ENCODE measurements at places on chromosomes 16 and 17.

DNA sequence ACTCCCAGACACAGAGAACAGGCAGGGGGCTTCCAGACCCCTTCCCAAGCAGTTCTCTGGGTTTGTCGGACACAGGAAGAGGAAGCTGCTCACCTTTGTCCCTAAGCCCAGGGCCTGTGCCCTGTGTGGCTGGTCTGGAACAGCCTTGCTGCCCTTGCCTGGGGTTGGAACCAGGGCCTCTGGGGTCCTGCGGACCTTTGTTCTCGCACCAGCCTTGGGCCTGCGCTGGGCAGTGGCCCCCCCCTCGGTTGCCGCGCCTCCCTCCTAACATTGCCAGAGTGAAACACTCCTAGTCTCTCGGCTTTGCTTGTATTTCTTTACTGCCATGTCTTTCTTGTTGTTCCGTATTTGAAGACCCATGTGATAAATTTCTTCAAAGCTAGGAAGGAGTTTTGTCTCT, 8.5 kb upstream of the IL17C start:
- DNase-seq, result no peak

GRCh38 chr17:57114085-57114673, 29.1 kb downstream of the AKAP1 start:
- DNase-seq, result peak; percentile 78

GRCh38 chr17:58193641-58194255, 1.2 kb downstream of the EPX start:
- DNase-seq, result no peak

- no peak for DNase-seq
These were observed 6.6 kb upstream of the GHDC start for GRCh38 chr17:42200706-42201457.

DNA sequence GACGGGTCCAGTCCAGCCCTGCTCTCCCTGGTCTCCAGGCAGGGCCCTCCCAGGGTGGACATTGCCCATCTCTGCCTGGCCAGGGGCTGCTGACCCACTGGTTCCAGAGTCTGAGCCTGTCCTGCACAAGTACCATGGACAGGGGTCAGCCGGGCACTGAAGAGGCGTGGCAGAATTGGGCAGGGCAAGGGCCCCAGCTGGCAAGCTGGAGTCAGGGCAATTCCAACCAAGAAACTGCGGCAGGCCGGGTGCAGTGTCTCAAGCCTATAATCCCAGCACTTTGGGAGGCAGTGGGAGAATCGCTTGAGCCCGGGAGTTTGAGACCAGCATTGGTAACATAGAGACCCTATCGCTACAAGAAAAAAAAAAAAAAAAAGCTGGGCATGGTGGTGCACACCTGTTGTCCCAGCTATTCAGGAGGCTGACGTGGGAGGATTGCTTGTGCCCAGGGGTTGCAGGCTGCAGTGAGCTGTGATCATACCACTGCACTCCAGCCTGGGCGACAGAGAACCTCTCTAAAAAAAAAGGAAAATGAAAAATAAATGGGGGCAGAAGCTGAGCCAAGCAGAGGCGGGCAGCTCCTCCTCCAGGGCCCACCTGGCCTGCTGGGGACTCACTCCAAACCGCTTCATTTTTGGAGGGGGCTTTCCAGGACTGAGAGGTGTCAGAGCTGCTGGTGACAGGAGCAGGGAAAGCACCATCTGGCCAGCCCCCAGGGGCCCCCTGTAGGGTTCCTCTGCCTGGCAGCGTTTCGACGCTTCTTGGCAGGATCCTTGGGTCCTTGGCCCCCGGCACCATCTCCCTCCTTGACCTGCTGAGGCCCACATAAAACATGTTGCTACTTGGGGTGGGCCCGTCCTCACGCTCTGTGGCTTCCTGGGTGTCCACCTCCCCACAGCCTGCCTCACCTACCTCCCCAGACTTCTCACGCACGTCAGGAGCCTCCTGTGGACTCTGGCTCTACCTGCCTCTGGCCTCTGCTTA, 2.9 kb upstream of the MAFG start:
- no peak for DNase-seq
